ENCODE measurements at places on chromosomes 3 and 15.

DNA sequence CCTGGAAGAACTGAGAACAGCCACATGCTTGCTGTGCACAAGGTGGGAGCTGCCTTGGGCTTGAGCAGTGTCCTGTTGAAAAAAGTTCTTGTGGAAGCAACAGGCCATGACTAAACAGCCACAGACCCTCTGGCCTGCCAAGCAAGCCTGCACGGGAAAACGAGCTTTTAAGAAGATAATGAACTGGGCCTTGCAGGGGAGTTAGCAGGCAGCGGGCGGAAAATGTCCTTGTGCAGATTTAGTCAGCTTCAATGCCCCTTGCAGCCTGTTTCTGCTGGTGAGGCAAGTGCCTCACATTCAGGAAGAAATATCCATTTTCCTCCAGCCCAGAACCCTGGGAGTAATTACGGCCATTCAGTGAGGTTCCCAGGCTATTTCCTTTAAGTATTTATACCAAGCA, 126.2 kb upstream of the KLHL25 start:
- no peak for ATAC-seq

DNA sequence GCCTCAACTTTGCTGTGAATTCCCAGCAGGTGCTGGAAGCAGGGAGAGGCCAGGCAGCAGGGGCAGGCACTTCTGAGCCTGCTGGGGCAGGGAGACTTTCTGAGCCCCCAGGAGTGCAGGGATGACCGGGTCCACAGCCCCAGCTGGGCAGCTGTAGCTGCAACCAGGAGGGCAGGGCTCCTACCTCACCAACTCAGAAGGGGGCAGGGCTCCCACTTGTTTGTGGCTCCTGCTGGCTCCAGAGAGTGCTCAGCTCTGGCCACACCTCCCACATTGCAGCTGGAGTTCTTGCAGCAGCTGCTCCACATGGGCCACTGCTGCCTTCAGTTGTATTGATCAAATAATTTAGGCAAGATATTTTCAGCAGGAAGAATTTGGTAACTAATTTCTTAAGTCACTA, 812.3 kb downstream of the NSUN3 start:
- no peak for ATAC-seq

- no peak for ATAC-seq
Observed at GRCh38 chr15:90749754-90750153, 32.6 kb downstream of the BLM start.

GRCh38 chr15:89112341-89112971, 24.2 kb downstream of the ABHD2 start:
- ATAC-seq: peak; percentile 56

DNA sequence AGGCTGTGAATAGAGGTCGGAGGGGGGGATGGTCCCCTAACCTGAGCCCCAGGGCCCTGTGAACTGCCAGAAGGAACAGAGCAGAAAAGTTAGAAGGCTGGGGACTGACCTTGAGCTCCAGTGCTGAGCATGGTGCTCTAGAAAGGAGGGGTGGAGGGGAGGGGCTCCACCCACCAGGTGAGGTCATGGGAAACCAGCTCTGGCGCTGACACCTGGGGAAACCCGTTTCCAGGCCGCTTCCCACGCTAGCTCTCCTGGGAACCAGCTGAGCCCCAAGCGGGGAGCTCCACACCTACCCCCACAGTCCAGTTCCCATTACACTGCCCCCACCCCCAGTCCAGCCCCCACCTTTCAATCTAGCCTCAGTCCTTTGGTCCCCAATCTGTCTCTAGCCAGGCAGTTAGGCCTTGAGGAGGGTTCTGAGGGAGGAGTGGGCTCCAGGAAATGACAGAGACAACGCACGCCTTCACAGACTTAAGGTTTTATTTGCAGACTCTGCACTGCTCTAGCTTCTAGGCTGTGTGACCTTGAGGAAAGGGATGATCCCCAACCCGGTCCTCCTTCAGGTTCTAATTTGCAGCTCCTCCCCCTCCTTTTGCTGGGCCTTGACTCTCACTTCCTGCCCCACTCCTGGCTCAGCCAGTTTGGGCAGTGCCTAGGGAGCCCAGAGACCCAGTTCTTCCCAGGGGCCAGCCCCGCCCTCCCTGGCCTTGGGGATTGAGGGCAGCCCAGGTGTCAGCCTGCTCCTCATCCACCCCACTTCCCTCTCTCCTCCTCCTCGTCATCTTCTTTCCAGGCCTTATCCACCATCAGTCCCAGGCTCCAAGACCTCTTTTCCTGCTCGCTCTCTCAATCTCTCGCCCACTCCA, 2.1 kb downstream of the RHOV start:
- ATAC-seq: no peak

DNA sequence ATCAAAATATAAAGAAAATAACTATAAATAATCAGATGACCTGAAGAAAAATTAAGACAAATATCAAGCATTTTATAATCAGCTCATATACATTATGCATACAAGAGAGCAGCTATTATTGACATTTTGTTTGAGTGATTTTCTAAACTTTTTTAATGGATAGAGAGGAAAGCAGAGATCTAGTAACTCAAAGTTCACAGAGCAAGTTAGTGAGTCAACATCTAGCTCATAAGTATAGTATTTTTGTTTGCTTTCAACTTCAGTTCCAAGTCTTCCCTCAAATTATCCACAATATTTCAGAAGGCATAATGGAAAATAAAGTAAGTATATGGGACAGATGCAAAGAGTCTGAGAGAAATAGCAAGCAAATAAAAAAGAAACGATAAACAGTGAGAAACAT, 470.1 kb upstream of the ALCAM start:
- ATAC-seq: no peak

DNA sequence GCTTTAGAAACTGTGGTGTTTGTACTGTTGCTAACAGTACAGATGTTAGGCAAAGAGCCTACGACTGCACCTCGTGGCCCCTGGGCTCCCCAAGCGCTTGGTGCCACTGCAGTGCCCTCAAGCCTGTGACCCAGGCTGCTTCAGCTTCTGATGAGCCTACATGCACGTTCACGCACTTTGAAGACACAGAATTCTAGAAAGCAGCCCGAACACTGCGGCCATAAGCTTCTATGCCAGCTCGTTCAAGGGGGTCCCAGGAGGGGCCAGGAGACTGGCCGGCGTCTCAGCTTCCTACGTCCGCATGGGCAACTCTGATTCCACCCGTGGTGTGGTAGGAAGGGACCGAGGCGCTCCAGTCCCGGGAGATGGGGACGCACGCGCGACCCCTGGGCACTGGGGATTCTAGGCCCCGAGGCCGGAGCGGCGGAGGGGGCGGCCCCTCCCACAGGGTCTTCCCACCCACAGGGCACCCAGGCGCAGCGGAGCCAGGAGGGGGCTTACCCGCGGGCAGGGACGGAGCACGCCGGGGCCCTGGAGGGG, 653 bp downstream of the MYO5C start:
- peak; percentile 11 for ATAC-seq

DNA sequence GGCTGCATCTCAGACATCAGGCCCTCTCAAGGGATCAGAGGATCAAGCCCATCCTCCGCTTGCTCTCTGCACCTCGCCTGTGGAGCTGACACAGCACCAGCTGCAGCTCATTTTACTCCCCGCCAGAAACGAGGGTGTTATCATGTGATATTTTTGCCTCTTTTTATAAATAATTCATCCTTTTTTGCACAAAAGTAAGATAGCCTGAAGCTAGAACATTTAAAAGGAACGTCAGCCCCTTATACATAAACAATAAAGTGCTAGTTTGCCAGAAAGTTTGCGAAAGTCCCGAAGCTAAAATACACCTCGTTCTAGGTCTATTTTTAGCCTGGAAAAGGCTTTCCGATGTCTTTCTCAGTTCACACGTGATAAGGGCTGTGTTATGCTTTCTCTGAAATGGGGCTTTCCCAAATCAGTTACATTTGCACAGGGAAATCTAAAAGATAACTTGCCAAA, 9.6 kb upstream of the FAM174B start:
- ATAC-seq: peak; percentile 63

GRCh38 chr3:148748283-148748682, 50.6 kb downstream of the AGTR1 start:
- no peak for ATAC-seq

DNA sequence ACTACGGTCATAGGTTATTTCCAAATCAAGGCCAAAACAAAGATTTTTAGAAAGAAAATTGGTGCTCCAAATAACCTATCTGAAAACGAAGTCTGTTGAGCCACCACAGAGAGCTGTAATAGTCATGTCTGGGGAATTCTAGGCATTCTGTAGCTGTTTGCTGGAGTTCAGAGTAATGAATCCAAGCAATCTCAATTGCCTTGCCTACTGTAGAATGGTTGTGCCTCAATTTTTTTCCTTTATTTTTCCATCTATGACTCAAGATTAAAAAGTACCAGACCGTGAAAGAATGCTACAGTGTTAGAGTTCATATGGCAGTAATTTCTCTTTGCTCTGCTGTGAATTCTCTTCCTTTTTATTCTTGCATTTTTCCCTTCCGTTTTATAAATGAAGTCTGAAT, 1007.2 kb upstream of the ALCAM start:
- no peak for ATAC-seq

DNA sequence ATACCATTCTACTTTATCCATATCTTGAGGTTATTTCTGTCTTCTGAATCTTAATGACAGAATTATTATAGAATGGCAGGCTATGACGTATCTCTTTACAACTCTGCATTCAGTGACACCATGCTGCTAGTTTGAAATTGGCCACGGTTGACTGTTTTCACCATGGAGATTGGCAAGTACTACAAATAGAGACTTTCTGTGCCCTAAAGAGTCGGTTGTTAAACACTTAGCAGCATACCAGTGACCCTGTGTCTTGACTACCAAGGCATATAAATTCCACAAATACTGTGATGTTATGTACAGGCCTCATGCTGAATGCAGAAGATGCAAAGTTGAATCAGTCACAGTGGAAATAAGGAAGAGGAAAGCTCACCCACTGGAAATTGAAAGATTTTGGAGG, 67.0 kb upstream of the CADPS start:
- no peak for ATAC-seq

DNA sequence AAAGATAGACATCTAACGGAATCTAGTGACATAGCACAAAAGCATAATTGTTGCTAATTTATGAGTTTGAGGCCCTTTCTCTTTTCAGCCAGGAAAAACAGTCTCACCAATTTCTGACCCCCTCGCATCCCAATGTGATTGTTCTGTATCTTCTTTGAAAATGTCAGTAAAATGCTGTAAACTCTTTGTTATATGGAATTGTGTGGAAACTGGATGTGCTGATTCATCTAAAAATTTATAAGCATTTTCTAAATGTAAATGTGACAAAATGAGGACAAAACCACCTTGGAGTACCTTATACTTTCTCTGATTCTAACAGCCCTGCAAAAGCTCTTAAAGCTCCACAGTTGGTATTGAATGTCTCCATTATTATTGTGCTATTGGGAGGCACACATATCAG, 70.9 kb upstream of the MME start:
- ATAC-seq: no peak

GRCh38 chr3:134337071-134337482, 37.2 kb downstream of the AMOTL2 start:
- ATAC-seq: no peak

GRCh38 chr15:52139599-52140462, 27.3 kb upstream of the BCL2L10 start:
- peak; percentile 48 for ATAC-seq

- ATAC-seq: no peak
Observed at GRCh38 chr3:121747976-121748375, 1.6 kb downstream of the GOLGB1 start.

GRCh38 chr3:43074901-43075689, 30.8 kb downstream of the POMGNT2 start:
- no peak for ATAC-seq

- no peak for ATAC-seq
Observed at GRCh38 chr3:55658690-55659562, 171.8 kb upstream of the WNT5A start.

- ATAC-seq: no peak
Observed at GRCh38 chr3:161273589-161274218, 52.6 kb downstream of the NMD3 start.

GRCh38 chr3:150515210-150515609, 31.1 kb downstream of the SERP1 start:
- ATAC-seq: no peak

DNA sequence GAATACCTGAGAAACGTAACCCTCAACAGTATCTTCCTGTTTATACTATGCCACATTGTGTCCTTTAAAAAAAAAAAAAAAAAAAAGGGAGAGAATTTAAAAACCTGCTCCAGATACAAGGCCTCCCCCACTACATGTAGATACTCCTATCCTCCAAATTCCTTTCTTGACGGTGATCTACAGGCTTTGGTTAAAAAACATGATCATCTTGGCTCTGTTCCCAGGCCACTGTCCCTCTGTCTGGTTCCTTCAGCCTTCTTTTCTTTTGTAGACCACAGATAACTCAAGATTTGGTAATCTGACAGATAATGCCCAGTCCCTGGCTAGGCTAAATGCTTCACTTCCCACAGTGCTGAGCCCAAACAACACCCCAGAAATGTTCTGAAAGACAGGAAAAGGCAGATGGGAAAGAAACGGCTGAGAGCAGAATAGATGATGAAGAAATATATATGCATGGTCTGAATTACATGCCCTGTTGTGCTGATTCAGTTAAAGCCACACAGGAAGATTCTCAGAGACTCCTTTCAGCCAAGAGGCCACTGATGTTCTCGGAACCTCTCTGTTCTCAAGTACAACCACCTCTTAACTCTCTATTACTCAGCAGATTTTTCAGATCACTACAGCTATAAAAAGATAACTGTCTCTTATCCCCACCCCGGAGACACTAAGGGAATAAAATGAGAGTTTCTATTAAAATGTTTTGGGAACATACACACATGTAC, 48.3 kb downstream of the NPTN start:
- no peak for ATAC-seq

GRCh38 chr3:147406028-147406931, at the start of gene ZIC4:
Gene ZIC4 (minus strand): TSS chr3:147406543. CDS start chr3:147402797, 3,746 bp downstream.
- ATAC-seq: no peak

DNA sequence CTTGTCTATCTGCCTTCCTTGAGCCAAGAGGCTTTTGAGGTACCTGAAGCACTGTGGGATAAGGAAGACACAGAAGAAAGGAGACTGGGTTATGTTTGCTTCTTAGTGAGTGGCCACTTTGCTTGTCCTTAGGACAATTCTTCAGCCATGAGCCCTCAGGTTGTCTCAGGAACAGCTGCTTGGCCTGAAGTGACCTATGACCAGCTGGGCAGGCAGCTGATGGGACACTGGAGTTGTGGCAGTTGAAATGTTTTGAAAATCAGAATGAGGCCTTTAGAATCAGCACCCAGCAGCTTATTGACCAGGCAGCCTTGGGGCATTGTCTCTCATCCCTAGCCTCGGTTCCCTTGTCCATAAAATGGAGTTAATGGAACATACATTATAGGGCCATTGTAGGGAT, 37.0 kb downstream of the RBP2 start:
- ATAC-seq: no peak

GRCh38 chr3:73398084-73398483, 226.7 kb downstream of the PDZRN3 start:
- no peak for ATAC-seq

- no peak for ATAC-seq
Observed at GRCh38 chr3:13119471-13120220, 46.4 kb upstream of the IQSEC1 start.

DNA sequence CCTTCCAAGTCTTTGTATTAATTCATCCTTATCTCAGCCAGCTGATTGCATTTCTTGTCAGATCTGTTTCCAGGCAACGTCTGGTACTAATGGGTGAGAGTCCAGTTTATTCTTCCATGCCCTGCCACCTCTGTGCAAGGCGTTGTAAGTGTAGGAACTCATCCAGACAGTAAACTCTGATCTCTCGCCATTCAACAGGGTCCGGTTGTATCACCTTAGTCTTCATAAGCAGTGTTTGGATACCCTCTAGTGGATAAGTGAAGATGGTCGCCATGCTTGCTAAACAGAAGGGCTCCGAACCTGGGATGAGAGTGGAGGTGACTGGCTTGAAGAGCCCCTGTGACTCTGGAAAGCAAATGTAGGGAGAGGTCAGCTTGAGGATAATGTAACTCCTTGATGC, 51.6 kb upstream of the CMTM7 start:
- no peak for ATAC-seq

Measured in gastroesophageal sphincter (tissue), 4 donors.